ENCODE measurements at places on chromosomes 3 and 15.

- DNase-seq: no peak
Observed at GRCh38 chr3:174329321-174329720, 529.8 kb upstream of the NAALADL2 start.

GRCh38 chr3:66836363-66837152, 161.5 kb upstream of the KBTBD8 start:
- DNase-seq: no peak

GRCh38 chr15:94743668-94744067, 512.3 kb downstream of the MCTP2 start:
- no peak for DNase-seq

GRCh38 chr3:111473550-111473949, 68.4 kb upstream of the CD96 start:
- no peak for DNase-seq

- no peak for DNase-seq
Observed at GRCh38 chr15:71199384-71200351, 84.4 kb downstream of the THSD4 start.

DNA sequence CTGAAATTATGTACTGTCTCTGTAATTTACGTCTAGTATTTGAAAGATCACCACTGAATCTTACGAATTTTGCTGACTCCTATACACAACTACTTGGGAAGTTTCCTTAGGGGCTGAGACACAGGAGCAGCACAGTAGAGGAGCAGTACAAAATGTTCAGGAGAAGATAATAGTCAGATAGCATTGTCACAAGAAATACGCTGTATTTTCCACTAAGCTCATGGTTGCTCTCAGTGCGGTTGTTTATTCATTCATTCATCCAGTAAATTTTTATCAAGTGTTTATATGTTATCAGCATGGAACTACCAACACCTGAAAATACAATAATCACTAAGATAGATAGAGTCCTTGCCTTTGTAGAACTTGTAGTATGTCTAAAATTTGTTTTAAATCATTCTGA, 34.5 kb downstream of the ALCAM start:
- no peak for DNase-seq

DNA sequence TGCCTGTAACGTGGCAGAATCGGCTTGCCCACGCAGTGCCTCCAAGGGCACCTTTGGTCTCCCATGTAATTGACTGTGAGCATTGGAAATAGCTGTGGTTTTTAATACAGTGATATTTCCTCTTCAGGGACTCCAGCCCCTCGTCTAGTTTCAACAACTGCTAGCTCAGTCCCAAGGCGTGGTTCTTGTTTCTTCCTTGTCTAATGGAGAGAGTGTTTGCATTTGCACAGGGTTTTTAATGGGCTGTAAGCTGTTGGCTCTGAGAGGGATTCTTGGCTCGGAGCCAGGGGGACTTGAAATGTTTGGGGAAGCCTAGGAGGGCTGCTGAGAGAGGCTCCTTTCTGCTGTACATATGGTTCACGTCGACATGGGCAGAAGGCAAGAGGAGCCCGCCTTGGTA, 86.2 kb downstream of the THSD4 start:
- DNase-seq: no peak

DNA sequence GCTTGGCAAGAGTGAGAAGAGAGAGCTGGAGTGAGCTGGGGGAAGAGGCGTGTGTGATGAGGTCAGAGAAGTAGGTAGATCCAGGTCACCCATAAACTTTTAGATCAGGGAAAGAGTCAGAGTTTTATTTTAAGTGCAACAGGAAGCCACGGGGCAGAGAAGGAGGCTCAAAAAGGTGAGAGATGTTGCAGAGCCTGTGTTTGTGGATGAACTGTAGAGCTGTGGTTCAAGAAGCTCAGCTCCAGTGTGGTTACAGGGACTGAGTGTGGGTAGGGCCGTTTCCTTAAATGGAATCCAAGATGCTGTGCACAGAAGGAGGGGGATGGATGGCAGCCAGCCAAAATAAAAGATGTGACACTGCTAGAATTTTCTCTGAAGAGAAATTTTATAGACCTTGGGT, 337.2 kb downstream of the SATB1 start:
- DNase-seq: no peak

GRCh38 chr3:11275926-11276325, 3.7 kb downstream of the ATG7 start:
- no peak for DNase-seq

GRCh38 chr3:174202561-174202960, 656.6 kb upstream of the NAALADL2 start:
- no peak for DNase-seq

DNA sequence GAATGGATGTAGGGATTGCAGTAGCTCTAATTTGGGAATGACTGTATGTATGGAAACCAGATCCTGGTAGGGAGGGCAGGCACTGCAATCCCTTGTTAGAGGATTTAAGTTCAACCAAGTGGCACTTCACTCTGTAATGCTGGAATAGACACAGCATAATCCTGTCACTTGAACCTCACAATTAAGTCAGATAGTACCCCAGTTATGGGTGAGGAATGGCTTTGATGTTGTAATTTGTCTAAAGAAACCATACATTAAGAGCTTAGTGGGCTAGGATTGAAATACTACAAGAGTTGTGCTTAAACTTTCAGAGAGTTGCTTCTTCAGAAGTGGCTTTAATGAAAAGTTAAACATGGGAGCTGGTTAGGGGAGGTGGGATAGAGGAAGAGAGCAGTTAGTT, 9.3 kb downstream of the RAB7A start:
- DNase-seq: no peak

DNA sequence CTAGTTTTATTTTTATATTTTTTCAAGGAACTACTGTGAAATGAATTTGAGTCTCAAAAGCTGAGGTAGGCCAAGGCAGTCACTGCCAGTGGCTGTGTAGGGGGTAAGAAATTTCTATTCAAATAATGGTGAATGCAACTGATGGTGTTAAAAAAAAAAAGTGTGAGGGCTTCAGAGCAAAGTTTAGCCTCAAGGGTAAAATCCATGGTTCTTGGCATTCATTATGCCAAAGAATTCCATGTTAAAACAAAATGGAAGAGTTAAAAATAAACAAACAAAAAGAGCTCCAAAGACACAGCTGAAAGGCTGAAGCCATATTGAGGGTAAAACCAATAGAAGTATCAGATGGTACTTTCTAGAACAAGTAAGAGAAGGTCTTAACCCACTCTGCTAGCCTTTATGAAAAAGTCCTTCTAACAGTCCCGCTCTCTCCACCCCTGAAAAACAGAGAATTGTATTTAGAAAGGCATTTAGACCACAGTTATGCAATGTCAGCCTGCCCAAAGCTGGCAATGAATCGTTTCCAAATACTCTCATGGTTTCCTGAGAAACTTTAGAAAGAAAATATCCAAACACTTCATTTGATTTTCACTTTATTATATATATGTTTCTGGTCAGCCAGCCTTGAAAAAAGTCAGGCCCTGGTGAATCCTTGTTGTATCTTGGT, 158.4 kb upstream of the GMNC start:
- DNase-seq: no peak

DNA sequence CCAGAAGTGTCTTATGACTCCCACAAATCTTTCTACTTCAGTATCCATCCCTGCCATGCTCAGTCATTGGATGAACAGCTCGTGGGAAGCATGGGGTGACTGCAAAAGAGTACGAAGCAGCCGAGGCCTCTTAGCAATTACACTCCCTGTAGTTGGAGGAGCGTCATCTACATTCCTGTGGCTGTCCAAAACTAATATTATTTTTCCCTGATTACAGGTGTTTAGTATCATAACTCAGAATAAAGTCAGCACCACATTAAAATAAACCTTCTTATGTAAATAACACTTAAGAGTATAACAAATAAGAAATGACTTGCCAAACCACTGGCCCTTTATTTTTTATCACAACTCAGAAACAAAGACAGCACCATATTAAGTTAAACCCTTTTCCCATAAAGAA, 141.5 kb downstream of the PLOD2 start:
- DNase-seq: no peak

GRCh38 chr3:131957511-131957910, 77.3 kb downstream of the CPNE4 start:
- no peak for DNase-seq

DNA sequence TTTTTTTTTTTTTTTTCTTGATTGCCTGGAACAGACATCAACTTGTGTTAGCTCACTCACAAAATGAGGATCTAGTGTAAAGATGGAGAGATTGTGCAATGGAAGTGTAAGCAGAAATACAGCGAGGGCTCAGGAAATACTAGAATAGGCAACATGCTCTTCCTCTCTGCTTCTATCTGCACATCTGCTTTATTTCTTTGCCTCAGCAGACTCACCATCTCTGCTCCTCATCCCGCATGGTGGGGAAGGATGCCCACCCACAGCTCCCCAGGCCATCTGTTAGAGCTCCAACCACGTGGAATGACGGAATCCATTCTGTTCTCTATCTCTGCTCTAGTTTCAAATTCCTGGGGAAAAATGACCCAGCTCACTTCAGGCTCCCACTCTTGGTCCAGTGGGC, 128.0 kb upstream of the ADAMTS9 start:
- DNase-seq: no peak

DNA sequence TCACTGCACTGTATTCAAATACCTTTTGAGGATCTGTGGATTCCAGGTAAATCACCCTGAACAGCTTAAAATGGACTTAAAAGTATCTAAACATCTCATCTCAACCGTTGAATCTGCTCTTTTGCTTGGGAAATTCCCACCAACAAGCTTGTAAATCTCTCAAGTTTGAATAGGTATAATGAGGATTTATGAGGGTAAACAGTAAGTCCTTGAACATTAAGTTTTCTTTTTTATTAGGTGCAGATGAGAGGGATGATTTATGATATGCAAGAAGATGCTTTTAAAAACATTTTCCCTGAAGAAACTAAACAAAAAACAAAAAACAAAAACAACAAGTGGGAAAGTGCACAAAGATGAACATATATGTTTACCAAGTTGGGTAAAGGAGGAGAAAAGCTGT, 290.6 kb downstream of the ROBO1 start:
- DNase-seq: no peak

- DNase-seq: no peak
Observed at GRCh38 chr3:103337179-103337845, 902.5 kb downstream of the ZPLD1 start.

DNA sequence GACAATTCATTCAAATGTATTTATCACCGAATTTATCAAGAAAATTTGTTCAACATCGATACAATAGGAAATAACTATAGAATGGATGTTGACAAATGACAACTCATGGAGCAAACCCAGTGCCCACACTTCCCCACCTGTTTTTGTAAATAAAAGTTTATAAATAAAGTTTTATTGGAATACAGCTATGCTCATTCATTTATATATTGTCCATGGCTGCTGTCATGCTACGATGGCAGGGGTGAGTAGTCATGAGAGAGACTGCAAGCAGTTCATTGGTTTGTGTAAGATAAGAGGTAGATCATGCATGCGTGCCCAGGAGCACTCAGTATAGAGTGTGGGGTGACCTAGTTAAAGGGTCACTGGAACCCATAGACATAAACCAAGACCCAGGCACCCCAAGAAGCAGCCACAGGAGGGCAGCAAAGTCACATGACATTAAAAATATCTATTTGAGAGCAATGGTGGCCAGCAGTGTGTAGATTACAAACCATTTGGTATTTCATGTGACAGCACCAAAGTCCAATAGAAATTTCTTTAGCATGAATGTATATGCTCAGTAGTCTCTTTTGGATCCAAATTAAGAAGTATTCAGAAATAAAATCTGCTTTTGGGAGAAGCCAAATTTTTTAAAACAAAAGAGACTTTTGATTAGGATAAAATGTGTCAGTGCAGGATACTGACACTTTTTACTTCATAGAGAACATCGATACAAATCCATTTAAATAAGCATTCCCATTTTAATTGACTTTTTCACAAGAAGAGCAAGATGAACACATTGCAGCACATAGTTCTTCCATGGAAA, 794.8 kb downstream of the MCTP2 start:
- DNase-seq: no peak

DNA sequence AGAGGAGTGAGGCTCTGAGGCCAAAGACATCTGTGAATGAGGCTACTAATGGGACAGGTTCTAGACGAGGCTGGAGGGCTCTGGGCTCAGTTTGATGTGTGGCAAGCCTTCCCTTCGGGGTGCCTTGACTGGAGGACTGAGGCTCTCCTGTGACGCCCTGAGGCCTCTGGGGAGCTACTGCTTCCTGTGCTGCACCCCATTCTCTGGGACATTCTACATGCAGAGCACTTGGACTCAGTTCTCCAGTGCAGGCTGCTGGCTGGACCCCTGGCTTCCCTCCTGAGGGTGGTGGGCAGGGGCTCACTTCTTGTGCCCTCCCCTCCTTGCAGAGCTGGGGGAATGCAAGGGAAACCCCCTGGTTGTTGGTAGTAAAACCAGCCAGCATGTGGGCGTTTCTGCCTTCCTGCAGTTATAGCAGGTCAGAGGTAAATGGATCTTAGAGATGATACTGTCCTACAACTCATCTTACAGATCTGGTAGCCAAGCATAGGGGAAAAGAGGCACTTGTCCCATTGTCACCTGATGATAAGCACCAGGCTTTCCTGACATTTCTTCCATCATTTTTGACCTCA, 133.3 kb downstream of the CHDH start:
- no peak for DNase-seq

- DNase-seq: no peak
Observed at GRCh38 chr15:93152360-93152759, 63.3 kb upstream of the RGMA start.

GRCh38 chr15:27183201-27183600, 212.2 kb downstream of the GABRG3 start:
- no peak for DNase-seq

DNA sequence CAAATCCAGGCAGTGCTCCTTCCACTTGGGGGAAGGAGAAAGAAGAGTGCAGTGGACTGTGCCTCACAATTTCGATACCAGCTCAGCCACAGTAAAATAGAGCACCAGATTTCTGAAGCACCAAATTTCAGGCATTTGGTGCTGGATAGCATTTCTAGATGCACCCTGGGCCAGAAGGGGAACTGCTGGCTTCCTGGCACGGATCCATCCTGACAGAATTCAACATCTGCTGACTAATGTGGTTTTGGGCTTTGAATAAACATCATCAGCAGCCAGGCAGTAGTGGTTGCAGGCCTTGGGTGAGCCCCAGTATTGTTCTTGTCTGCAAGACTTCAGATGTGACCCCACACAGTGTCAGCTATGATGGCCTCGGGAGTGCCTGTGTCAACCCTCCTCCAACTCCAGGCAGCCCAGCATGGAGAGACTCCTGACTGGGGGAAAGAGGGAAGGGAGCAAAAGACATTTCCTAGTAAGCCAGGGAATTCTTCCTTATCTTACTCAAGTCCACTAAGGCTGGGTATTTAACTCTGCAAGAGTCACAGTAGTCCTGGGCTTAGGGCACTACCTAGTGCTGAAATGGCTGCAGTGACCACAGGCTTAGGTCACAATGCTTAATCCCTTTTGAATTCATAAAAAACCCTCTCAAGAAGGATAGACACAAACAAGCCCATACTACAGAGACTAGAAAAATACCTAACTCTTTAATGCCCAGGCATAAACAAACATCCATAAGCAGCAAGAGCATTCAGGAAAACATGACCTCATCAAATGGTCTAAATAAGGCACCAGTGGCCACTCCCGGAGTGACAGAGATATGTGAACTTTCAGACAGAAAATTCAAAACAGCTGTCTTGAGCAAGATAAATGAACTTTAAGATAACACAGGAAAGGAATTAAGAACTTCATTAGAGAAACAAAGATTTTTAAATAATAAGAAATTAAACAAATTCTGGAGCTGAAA, 74.7 kb downstream of the SPATA16 start:
- DNase-seq: no peak

- no peak for DNase-seq
Observed at GRCh38 chr3:6560259-6560658, 300.7 kb upstream of the GRM7 start.

- DNase-seq: no peak
Observed at GRCh38 chr3:157294953-157295352, 135.0 kb upstream of the CCNL1 start.

All from posterior vena cava (tissue), 2 donors.